NCI-H510A (cell line): ENCODE measurements at places on chromosomes 7 and 10.

GRCh38 chr7:147984265-147984664 is 606.3 kb upstream of the C7orf33 start:
- no peak for DNase-seq

DNA sequence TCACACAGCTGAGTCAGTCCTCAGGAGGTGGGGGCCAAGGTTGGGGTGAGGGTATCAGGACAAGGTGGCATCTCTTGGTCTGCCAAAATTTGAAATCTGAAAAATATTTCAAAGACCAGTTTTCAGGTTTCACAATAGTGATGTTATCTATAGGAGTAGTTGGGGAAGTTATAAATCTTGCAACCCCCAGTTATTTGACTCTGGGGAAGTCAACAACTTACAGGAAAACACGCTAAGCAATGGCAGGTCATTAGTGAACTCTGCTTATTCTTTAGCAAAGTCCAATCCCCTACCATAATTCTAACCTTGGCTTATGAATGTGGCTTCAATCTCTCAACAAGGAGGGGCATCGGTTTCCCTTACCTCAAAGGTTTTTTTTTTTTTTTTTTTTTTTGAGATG is 94.9 kb downstream of the MARCHF5 start:
- no peak for DNase-seq

DNA sequence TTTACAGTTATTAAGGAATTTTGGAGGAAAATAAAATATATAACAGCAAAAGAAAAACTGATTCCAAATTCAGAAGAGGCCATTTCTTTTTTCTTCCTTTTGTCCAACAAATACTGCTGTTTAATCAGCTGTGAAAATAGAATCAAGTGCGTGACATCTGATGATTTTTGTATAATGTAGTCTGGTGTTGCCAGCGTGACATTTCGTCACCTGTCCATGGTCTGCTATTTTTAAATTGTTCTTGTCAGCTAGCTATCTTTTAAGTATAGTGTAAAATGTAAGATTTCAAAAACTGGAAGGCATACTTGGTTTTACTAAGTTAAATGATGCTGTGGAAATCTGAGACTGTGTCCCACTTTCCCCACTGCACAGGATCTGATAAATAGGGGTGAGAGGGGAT is 105.9 kb downstream of the CPEB3 start:
- no peak for DNase-seq

DNA sequence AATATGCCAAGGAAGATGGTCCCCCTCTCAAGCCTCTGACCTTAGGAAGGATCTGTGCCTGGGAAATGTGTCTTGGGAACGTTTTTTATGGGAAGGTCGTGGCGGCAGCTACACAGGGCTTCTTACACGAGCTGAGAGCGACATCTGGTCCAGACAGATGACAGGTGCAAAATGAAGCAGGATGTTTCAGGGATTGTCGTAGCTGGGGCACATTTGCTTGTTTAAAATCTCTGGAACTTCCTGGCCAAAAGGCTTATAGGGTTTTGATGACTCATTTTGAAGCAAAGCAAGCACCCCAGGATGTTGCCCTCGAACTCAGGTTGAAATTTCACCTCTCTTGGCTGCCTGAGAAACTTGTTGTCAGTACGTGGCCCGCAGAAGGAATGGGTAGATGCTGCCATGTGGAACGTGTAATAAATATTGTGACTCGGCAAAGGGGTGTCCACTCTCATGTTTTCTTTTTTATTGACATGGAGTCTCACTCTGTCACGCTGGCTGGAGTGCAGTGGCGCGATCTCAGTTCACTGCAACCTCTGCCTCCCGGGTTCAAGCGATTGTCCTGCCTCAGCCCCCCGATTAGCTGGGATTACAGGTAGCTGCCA is 117.5 kb downstream of the CAMK1D start:
- DNase-seq: peak; percentile 34
